Omental fat pad (tissue), 4 donors: ENCODE measurements at places on chromosomes 6 and 20. TPM values are rescaled to one million over a fixed set of nuclear protein-coding genes. Genes with fewer than 3 reads are reported as not detected.

GRCh38 chr20:20273286-20273685, 94.6 kb upstream of the INSM1 start:
- DNase-seq: no peak

- no peak for DNase-seq
These were observed 18.4 kb upstream of the LAMA4 start for GRCh38 chr6:112272799-112273198.

- DNase-seq: no peak
These were observed 390.1 kb upstream of the CITED2 start for GRCh38 chr6:139764498-139764986.

DNA sequence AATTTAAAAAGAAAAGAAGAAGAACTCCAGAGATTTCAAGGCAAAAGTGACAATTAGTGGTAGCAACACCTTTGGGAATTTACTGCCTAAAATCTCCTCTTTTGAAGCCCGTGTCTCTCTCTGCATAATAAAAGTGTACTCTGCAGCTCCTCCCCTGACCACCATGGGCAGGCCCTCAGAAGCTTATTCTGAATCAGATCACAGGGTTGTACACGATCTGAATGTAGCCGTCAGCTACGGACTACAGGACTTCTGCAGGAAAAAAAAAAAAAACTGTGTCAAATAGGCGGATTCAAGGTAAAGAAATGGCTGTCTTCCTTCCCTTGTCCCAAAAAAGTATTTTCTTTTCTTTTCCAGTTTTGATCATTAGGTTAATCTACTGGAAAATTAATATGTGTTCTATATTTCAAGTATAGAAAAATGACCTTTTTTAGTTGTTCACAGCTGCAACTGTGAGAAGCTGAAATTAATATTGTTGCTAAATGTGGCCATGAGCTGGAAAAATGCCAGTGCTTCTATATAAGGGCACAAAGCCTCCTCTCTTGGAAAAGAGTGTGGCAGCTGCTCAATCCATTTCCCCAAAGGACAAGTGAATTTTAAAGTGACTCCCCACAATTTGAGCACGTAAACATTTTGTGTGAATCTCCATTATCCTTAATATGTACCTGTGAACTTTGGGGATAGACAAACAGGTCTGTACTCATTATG, 397.4 kb downstream of the C6orf118 start:
- no peak for DNase-seq

DNA sequence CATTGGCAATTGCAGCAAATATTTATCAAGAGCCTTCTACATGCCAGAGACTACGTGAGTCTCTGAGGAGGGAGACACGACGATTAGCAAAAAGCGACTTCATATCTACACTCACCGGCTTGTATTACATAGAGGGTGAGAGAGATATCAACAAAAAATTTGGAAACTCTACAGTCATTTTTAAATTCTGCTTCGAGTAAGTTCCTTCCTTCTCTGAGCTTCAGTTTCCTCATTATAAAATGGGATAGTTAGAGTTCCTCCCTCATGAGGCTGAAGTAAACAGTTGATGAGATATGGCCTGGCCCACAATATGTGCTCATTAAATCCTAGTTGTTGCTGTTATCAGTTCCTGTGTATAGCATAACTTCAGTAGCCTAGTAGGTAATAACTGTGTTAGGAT, 64.1 kb upstream of the SIRPA start:
- no peak for DNase-seq

DNA sequence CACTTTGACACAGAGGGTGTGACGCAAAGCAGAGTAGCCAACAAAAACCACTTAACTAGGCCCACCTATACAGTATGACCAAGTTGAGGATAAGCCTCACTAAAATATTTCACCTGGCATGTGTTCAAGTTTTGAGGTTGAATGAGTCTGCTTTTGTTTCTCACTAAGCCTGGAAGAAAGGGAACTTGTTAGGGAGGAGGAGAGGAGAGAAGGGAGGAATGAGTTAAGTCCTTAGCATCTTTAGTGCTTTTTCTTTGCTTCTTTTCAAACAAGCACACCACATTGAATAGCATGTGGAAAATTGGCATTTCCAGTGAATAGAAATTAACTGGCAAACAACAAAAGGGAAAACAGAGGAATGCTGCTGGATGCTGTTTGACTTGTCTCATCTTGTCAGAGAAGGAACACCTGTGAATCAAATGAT, 461.9 kb downstream of the GJA1 start:
- DNase-seq: no peak

DNA sequence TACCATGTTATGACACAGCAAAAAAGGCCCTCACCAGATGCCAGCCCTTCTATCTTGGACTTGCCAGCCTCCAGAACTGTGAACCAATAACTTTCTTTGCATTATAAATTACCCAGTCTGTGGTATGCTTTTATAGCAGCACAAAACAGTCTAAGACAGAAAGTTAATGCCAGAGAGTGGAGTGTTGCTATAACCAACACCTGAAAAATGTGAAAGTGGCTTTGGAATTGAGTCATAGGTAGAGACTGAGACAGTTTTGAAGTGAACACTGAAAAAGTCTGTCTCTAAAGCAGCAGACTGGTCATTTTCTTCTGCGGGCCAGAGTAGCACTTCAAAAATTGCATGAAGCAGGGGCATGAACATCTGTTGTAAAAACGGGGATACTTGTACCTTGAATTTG, 28.0 kb upstream of the ASIP start:
- DNase-seq: no peak

- no peak for DNase-seq
These were observed 276.5 kb upstream of the CITED2 start for GRCh38 chr6:139650941-139651340.

The SNX3 gene
- 245 TPM for total RNA-seq

The ADGRF1 gene
- not detected for total RNA-seq

The SAMD3 gene
- total RNA-seq: 3.3 TPM

The SEC23B gene
- total RNA-seq: 44.6 TPM

The RBPJL gene
- total RNA-seq: not detected
